ENCODE measurements at places on chromosomes 7 and 10.

GRCh38 chr7:1952169-1952760 is 280.5 kb downstream of the MAD1L1 start:
- DNase-seq: no peak

DNA sequence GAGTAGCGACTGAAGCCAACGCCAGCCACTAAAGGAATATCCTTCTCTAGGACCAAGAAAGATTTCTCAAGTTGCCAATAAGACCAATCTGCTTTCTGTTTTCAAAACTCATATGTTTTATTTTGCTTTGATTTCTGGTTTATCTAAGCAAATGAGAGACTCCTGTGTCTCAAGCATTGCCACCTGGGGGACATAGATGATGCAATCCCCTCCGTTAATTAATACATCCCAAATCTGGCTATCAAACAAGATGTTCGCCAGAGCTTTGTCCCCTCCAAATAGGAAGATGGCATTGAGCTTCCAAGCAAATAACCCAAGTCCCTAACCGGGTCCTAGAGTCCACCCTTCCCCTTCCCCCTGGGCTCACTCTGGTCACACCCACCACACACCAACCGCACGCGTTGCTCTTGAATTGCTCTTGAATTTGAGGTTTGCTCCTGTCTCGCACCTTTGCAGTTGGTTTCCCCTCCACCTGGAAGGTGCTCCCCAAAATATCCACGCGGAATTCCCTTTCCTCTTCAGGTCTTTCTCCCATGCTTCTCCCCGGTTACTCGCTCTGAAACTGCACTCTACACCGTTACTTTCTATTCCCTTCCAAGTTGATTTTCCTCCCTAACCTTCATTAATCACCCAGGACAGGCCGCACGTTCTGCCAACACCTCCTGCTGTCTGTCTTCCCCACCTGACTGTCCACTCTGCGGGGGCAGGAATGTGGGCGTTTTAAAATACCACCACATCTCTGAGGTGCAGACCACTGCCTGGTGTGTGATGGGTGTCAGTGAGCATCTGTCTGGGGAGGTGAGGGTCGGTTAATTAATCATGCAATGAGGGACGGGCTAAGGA is 64.1 kb upstream of the RNF32 start:
- DNase-seq: no peak

DNA sequence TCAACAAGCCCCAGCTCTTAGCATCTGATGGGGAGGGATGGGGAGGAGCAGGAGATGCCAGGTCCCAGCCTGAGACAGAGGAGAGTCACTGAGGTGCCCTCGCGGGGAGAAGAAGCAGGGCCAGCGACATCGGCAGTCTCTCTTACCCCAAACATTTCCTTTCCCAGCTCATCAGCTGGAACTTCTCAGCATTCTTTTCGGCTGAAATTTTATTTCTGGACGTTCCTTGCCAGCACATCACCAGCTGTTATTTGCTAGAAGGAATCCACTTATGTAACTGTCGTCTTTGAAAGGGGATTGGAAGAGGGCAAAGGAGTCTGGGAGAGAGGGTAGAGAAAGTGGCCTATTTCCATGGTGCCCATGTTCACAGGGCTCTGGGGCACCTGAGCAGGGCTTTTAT is 101.0 kb upstream of the SHH start:
- DNase-seq: no peak

- no peak for DNase-seq
These were observed 4.8 kb downstream of the BTRC start for GRCh38 chr10:101358706-101359300.

GRCh38 chr7:95547361-95548348 is 48.7 kb downstream of the PDK4 start:
- no peak for DNase-seq

DNA sequence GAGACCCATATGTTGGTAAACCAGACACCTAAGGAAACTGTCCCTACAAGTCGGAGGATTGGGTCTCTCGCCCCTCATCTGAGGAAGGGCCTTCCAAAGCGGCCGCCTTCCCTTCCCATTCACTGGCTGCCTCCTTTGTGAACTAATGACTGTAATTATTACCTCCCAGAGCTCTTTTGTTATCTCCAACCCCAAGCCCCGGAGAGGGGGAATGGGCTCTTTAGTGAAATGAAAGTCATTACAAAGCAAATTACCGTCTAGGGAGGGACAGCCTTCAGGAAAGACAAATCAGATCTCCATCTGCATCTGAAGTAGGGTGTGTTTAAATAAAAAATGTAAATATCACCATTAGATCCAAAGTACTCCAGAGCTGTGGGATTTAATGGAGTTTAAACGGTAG is 2.6 kb upstream of the GAD2 start:
- peak; percentile 73 for DNase-seq

DNA sequence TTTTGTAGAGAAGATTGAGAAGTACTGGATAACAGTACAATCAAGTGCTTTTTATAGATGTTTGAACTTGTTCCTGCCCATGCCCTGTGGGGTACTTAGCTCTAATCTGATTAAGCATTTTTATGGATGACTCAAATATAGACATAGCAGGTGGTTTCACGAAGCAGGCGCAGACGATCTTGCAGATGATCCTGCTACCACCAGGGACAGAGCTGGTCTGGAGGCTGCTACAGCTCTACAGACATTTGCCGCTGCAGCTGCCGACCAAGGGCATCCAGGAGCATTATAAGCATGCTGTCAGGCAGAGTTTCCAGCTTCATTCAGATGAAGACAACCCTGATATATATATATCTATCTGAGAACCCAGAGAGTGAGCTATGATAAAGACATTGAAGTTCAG is 650.4 kb downstream of the NXPH1 start:
- DNase-seq: no peak

- DNase-seq: no peak
These were observed 166.2 kb downstream of the FAM107B start for GRCh38 chr10:14608381-14609001.

DNA sequence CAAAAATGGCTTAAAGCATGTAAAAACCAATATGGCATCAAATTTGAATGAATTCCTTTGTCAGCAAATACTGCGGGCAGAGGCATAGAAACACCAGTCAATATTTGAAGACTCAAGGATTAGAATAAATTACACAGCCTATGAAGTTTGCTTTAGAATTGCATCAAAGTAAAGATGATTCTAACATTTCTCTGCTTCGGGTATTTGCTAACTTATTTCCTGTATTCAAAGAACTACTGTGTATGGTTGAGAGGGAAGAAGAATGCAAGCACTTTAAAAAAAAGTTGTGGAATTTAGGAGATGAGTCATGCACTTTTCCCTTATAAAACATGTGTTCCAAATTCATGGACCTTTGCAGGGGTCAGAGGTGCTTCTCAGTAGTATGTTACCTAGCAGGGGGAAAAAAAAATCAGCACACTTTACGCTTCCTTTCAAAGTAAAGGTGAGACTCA is 90.1 kb downstream of the PIP4K2A start:
- DNase-seq: no peak

- DNase-seq: no peak
These were observed 6.0 kb downstream of the LEP start for GRCh38 chr7:128247108-128247507.

GRCh38 chr10:92024700-92025099 is 101.1 kb downstream of the BTAF1 start:
- no peak for DNase-seq

- DNase-seq: peak; percentile 68
These were observed at the start of gene NANOS1 for GRCh38 chr10:119029613-119030420. NANOS1 (plus strand) TSS chr10:119029714; CDS start chr10:119029802, 88 bp downstream.

GRCh38 chr7:92547579-92547978 is 19.0 kb downstream of the RBM48 start:
- DNase-seq: no peak

- DNase-seq: no peak
These were observed 103.4 kb downstream of the LANCL2 start for GRCh38 chr7:55468495-55468894.

GRCh38 chr10:127882801-127883459 is 9.8 kb downstream of the CLRN3 start:
- DNase-seq: no peak

GRCh38 chr10:125812128-125812750 is 10.8 kb downstream of the UROS start:
- no peak for DNase-seq

- no peak for DNase-seq
These were observed 112.2 kb upstream of the LRGUK start for GRCh38 chr7:134014935-134015334.

GRCh38 chr10:6917125-6917524 is 337.0 kb upstream of the PRKCQ start:
- no peak for DNase-seq

GRCh38 chr7:108824840-108825580 is 255.3 kb downstream of the DNAJB9 start:
- no peak for DNase-seq

DNA sequence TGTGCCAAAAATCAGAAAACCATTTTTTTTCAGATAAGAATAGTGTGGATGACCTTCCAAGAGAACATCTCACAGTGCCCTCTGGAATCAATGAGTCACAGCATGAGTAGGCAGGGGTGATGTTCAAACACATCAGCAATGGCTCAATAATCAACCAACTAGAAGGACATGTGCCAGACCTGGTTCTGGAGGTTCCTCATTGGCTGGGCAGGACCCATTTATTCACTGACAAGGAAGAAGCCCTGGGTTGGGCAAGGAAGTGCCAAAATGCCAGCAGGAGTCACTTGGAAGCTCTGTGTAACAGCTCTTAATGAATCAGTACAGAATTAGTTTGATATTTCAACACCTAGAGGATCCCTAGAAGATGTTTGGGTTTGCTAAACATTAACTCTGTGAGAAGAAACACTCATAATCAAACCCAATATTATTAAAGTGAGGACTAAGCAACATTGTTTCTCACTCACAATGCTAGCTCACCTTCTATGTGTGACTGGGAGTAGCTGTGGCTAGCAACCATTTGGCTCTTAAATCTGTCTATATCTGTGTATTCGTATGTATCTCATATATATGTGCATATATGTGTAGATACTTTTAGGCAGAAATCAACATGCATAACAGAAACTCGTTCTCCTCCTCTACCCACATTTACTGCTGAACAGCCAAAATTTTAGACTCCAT is 72.3 kb upstream of the APBB1IP start:
- DNase-seq: no peak

DNA sequence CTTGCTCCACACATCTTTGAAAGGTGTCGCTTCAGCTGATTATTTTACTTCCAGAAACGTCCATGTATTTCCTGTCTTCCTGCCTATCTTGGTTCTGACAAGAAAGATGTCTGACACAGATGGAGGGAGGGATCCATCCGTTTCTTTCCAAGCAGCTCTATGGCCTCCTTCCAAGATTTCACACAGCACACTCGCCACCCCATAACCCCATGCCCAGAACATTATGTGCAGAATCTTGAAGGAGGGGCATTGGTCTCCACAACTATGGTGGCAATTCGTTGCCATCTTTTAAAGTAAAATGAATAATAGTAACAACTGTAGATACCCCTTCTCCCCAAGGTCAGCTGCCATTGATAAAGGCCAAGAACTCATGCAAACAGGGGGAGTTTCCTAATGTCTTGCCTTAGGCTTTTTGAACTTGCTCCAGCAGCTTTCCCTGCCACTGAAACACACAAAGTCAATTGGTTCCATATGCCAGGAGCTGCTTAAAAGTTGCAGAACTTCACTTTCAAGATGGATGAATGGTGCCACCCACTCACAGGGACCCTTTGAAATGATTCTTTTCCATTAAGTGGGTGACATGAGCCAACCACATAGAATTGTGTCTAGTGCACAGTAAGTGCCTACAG is 60.0 kb downstream of the VSTM4 start:
- DNase-seq: no peak

- DNase-seq: no peak
These were observed 24.5 kb upstream of the GOLGA7B start for GRCh38 chr10:97825020-97825760.

GRCh38 chr7:117872561-117873309 is 506 bp downstream of the CTTNBP2 start:
- DNase-seq: peak; percentile 86

DNA sequence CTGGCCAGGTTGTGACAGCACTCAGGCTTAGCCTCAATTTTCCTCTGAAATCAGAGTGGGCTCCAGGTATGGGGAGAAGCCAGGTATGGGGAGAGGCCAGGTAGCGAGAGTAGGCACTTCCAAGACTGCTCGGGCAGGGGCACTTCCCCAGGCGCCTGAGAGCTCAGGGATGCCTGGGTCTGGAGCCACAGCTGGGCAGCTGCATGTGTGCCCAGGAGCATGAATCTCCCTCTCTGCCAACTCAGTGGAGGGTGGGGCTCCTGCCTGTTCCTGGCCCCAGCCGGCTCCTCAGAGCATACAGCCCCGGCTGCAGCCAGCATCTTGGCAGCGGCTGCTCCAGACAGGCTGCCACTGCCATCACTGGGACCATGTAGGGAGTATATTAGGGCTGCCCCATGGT is 313.9 kb downstream of the AUTS2 start:
- no peak for DNase-seq

DNA sequence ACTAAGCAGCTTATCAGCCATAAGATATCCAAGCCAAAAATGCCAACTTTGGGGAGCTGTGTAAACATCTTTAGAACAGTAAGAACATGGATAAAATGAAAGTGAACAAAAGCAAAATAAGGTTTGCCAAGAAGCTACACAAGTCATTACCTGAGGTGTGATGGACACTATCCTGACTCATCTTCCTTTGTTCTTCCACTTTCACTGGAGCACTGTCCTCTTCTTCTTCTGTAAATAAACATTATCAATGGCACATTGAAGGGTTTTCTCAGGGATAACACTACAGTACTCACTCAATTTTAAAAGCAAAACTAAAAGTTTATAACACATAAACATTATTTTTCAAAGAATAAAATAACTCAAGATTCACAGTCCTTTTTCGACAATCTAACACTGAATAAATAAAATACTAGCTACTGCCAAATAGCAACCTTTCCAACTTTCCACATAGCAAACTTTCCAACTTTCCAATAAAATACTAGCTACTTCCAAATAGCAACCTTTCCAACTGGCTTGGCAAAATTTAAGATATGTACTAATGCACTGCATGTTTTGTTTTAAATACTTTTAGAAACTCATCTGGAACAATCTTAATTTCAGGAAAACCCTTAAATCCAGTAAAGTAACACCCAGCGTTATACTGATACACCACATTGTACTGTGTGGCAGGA is 174.1 kb downstream of the SKAP2 start:
- no peak for DNase-seq

- DNase-seq: no peak
These were observed 28.5 kb downstream of the PIK3CG start for GRCh38 chr7:106893591-106893990.

DNA sequence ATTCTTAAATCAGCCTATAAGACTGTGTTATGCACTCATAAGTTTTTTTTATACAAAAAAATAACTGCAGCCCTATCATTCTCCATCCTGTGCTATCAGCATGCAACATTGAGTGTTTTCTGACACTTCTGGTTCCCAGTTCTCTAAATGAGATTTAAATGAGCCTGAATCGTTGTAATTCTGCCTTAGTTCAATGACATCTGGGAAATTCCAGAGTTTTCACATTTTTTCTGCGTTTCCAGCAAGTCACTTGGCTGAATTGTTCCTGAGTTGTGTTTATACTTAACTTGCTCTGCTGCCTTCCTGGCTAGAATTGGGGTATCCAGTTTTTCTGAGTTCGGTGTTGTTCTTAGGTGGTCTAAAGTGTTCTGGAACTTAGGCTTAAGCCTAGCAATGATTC is 636.1 kb upstream of the FZD8 start:
- DNase-seq: no peak

Measured in retina (tissue), 1 donor.